ENCODE measurements at places on chromosomes 2 and 18. TPM values are rescaled to one million over a fixed set of nuclear protein-coding genes. Genes with fewer than 3 reads are reported as not detected.

LHCGR gene
- under 0.01 TPM for total RNA-seq

RNU2-63P gene
- total RNA-seq = 174 TPM

- H3K36me3 ChIP-seq = no peaks in the 10 kb centered on the region
- H3K4me1 ChIP-seq = peaks cover 2% of the 10 kb centered on the region
- no peak overlapping the region for H3K27ac ChIP-seq
- H3K27me3 ChIP-seq = no peaks in the 10 kb centered on the region
- no peak for DNase-seq
- no peak overlapping the region for H3K4me3 ChIP-seq
These were observed 77.3 kb downstream of the AGAP1 start for GRCh38 chr2:235570966-235571692.

- H3K36me3 ChIP-seq = no peaks in the 10 kb centered on the region
- H3K4me3 ChIP-seq = no peak overlapping the region
- no peak for DNase-seq
- H3K27me3 ChIP-seq = no peaks in the 10 kb centered on the region
- peaks cover 6% of the 10 kb centered on the region for H3K4me1 ChIP-seq
These were observed 2.1 kb downstream of the FBLN7 start for GRCh38 chr2:112140205-112140802.

GRCh38 chr18:55988537-55988936 is 400.5 kb upstream of the TCF4 start:
- H3K4me1 ChIP-seq = no peaks in the 10 kb centered on the region
- no peaks in the 10 kb centered on the region for H3K36me3 ChIP-seq
- H3K27ac ChIP-seq = no peak overlapping the region
- H3K4me3 ChIP-seq = no peak overlapping the region
- DNase-seq = peak; percentile 71

DNA sequence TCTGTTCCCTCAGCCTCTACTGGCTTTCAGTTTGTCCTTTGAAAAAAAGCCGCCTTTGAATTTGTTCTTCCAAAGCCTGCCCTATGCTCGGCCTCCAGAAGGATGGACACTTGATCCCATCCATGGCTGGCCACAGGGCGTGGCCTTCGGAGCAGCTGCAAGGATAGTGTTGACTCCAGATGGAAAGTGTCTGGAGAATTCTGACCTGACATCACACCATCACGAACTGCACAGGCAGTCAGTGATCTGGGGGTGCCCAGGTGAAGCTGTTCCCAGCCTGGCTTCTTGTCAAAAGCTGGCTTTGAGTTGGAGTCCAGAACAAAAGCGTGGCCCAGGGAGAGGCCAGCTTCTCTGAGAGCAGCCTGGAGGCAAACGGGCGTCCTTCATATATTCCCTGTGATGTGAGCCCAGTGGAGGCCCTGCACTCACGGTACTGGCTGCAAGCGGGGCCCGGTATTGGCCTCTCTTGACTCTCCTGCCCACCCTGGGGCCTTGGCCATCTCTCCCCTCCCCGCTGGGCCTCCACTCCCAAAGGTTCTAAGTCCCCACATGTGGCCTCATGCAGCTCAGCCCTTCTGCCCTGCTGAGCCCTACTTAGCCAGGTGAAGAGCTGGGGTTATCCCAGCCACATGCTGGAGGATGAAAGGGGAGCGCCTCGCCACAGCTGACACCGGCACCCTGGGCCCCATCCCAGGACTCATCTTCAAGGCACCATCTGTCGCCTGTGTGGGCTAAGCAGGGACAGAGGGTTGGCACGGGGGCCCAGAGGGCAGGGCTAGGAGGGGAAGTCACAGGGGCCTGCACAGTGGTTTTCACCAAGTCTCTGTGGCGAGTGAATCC is 20.4 kb upstream of the ATOH8 start:
- H3K27me3 ChIP-seq = no peaks in the 10 kb centered on the region
- H3K27ac ChIP-seq = no peak overlapping the region
- no peak overlapping the region for H3K4me3 ChIP-seq
- H3K36me3 ChIP-seq = no peaks in the 10 kb centered on the region
- DNase-seq = no peak
